ENCODE measurements at places on chromosomes 6 and 20. TPM values are rescaled to one million over a fixed set of nuclear protein-coding genes. Genes with fewer than 3 reads are reported as not detected.
A peak's percentile ranks its signal among the peaks of the same experiment; 100 is the strongest.

DNA sequence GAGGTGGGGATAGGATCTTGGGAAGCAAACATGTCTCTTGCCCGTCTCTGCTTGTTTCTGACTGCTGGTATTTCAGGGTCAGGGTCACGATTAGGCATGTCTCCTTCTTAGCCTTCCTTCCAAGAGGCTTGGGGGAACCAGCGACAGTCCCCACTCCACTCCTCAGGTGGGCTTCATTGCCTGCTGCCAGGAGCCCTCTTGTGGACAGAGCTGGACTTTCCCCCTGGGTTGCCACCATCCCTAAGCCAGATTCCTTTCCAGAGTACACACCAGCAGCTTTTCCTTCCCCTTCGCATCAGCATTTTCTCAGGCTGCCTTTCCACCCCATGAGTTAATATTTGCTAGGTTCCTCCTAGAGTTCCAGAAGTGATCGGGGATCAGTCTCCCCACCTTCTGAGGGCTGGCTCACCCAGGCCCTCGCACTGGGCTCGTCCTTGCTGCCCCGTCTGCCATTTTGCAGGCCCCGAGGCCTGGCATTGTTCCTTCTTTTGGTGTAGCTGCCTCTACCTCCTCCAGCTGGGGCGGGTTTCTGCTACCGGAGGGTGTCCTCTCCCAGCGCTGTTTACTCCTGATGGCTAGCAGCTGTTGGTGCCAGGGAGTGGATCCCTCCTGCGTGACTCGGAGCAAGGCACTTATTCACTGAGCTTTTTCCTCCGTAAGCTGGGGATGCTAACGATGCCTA, 8.8 kb upstream of the C20orf144 start:
- peak; percentile 71 for DNase-seq

- no peak for DNase-seq
Measured at GRCh38 chr6:24982231-24982630, 46.5 kb upstream of the RIPOR2 start.

The NNAT gene
- 95.1 TPM for polyA plus RNA-seq

The SASH1 gene
- polyA plus RNA-seq, result 31.3 TPM

The NKX2-2 gene
- polyA plus RNA-seq, result not detected

DNA sequence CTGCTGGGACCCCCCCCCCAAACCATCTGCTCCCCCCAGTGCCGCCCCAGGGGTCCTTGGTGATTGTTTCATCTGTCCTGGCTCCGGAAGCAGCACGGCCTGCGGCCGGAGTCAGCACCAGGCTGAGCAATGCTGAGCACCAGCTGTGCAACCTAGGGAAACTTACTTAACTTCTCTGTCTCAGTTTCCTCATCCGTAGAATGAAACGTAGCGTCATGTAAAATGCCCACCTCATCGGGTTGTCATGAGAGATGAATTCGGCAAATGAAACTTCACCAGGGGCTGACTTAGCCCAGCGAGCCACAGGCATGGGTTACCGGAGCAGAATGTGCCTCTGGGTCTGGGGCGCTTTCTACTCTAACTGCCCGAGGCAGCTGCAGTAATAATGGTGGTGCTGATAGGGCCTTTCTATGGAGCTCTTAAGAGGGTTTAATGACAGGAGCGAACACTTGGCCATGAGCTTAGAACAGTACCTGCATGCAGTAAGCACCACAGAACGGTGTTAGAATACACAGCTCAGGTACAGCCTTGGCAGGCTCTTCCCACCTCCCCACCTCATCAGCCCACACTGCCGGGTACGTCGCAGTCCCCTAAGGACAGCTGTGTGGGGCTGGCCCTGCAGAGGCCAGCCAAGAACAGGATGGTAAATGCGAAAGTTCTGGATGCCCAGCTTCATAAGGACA, 1.7 kb downstream of the THBS2 start:
- DNase-seq, result no peak

The SNRPB2 gene
- polyA plus RNA-seq, result 128 TPM

The DUSP22 gene
- 24.6 TPM for polyA plus RNA-seq

GRCh38 chr20:42130810-42131596, 512.8 kb upstream of the CHD6 start:
- DNase-seq, result no peak

DNA sequence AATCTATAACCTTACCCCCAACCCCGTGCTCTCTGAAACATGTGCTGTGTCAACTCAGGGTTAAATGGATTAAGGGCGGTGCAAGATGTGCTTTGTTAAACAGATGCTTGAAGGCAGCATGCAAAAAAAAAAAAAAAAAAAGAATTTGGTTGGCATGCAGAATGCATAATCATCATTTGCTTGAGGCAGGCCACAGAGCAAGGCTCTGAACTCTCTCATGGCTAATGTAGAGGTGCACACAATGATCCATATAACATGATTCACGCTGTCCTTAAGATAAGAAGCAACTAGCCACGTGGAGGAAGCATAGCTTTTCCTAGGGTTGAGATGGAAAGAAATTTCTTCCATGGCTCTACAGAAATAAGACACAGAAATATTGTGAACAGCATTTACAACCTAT, 27.6 kb upstream of the RPN2 start:
- DNase-seq, result no peak

DNA sequence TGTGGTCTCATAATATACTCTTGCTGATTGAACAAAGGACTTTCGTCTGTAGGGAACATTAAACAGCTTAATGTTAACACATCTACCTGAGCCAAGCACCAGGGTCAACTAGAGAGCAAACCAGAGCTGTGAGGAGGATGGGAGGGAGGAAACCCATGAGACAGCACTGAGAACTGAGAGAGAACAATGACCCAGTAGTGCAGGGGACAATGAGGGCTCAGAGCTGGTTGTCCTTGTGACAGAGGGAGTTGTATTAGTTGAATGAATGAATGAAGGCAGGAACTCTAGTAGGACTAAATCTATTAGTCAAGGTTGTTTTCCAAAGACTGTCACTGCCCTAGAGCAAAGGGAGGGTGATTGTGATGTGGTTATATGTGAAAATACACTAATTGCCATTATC, 28.2 kb upstream of the GSTA4 start:
- DNase-seq, result no peak

DNA sequence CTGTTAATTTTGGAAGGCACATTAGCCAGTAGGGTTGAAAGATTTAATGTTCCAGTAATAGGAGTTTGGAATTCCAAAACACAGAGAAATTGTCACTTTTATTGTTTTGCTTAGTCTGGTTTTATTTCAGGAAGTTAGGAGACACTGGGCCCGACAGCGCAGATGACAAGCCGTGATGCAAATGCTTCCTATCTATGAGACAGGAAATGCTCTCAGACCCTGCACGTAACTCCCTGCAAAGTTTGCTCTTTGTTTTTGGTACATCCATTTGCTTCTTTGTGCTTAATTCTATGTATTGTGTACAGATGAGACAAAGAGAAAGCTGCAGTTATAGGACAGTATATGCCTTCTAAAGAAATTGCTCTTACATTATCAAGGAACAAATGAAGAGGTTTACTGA, 201.6 kb upstream of the SGK1 start:
- DNase-seq, result no peak

DNA sequence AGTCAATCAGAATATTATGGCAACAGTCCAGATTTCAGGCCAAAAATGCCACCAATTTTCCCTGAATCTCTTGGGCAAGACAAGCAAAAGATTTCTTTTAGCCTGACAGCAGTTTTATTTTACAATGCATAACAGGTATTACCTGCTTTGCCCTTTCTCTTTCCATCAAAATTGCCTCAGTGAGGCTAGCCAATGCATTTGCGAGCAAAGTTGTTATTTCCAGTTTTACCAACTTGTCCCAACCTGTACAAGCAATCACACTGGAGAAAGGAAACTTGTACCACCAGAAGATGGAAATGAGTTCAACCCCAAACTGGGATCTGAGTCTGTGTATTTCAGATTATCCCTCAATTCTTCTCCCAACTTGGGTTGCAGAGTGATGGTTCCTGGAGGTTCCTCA, 279.9 kb upstream of the CDYL start:
- no peak for DNase-seq

- no peak for DNase-seq
Measured at GRCh38 chr20:1346315-1346969, 17.5 kb upstream of the SDCBP2 start.

- no peak for DNase-seq
Measured at GRCh38 chr6:17935188-17936149, 52.0 kb downstream of the KIF13A start.

The GPLD1 gene
- polyA plus RNA-seq, result 3.3 TPM

DNA sequence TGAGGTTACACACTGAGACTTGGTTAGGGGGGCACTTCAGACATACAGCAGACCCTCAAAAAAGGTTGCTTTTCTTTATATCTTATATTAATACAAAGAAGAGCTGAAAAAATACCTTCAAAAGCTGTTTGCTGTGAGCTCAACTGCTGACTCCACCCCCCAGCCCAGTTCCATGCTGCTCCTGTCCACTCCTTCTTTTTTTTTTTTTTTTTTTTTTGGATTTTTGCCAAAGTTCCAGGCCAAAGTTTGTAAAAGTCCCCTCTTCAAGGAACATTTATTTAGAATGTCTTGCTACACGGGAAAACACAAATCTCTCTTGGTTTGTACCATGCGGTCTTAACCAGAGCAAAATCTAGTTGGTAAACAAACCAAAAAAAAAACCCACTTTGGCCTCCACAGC, 85.3 kb upstream of the AKAP12 start:
- no peak for DNase-seq

The MAFB gene
- polyA plus RNA-seq, result 133 TPM

- no peak for DNase-seq
Measured at GRCh38 chr20:63123331-63123741, 92.6 kb downstream of the YTHDF1 start.

GRCh38 chr6:56677559-56677958, 34.9 kb upstream of the DST start:
- DNase-seq, result no peak

GRCh38 chr20:13401596-13401995, 180.5 kb downstream of the ISM1 start:
- DNase-seq, result no peak

DNA sequence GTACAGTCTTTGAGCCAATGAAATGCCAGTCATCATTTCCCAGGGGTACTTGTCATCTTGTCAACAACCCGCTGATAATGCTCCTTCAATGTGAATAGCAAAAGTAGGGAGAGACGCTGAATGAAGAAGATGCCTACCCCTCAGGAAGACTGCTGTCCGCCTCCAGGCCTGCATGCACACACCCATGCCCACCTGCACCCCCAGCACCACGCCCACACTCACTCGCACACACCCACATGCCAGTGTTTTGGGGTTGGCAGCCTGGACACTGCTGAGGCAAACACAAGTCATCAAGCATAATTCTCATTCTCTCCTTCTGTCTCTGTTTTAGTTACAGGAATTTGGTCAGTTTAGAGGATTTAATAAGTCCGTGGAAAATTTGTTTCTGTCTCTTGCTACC, 63.6 kb downstream of the SYTL3 start:
- no peak for DNase-seq

GRCh38 chr6:733431-734219, 40.7 kb upstream of the EXOC2 start:
- no peak for DNase-seq

DNA sequence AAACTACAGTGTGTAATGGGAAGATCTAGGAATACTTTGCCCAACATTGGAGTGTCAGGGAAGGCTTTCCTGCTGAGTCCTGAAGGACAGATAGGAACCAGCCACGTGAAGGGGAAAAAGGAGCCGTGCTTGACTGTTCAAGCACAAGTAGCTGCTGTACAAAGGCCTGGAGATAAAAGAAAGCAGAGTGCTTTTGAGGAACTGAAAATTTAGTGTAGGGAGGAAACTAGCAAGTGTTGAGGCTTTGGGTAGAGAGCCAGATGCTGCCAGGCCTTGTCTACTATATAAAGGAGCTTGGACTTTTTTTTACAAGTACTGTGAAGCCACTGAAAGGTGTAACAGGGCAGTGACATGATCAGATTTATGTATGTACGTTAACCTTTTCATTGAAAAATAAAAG, 39.0 kb downstream of the DSE start:
- DNase-seq, result no peak

DNA sequence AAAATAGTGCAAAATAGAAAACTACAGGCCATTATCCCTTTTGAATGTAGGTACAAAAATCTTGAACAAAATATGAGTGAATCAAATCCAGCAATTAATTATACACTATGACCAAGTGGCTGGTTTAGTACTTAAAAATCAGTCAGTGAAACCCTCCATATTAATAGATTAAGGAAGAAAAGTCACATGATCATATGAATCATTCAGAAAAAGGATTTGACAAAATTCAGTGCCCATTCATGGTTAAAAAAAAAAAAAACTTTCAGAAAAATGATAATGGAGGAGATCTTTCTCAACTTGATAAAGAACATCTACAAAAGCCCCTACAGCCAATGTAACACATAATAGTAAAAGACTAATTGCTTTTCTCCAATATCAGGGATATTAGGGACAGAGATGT, 75.0 kb downstream of the FAM120B start:
- DNase-seq, result no peak

The HCRTR2 gene
- polyA plus RNA-seq, result 0.18 TPM

DNA sequence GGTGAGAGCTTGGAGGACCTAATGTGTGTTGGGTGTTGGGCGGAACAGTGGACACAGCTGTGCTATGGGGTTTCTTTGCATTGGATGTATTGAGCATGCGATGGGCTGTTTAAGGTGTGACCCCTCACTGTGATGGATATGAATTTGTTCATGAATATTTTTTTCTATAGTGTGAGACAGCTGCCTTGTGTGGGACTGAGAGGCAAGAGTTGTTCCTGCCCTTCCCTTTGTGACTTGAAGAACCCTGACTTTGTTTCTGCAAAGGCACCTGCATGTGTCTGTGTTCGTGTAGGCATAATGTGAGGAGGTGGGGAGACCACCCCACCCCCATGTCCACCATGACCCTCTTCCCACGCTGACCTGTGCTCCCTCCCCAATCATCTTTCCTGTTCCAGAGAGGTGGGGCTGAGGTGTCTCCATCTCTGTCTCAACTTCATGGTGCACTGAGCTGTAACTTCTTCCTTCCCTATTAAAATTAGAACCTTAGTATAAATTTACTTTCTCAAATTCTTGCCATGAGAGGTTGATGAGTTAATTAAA, 3.0 kb downstream of the HLA-A start:
- no peak for DNase-seq

Data from right renal pelvis (tissue), 4 donors.